ENCODE measurements at places on chromosomes 3 and 15.

GRCh38 chr15:38085114-38085513 is 150.7 kb downstream of the TMCO5A start:
- DNase-seq: no peak

GRCh38 chr15:59352189-59352588 is 20.5 kb downstream of the MYO1E start:
- DNase-seq: no peak

GRCh38 chr3:102451543-102451942 is 16.7 kb downstream of the ZPLD1 start:
- DNase-seq: no peak

DNA sequence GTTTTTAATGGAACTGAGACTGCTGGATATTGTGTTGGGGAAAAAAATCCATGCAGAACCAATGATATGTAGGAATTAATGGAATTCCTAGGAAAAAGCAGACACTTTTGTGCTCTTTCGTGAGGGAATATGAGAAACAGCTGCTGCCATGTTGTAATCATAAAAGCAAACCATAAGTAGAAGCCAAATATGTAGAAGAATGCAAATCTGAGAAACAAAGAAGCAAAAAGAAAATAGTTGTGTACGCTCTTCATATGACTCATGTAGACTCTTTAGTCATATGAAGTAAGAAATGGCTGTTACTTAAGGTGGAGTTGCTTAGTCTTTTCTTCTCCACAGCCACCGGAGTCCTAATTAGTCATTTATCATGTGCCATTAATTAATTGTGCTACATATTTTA is 298.6 kb upstream of the ZNF717 start:
- DNase-seq: no peak

DNA sequence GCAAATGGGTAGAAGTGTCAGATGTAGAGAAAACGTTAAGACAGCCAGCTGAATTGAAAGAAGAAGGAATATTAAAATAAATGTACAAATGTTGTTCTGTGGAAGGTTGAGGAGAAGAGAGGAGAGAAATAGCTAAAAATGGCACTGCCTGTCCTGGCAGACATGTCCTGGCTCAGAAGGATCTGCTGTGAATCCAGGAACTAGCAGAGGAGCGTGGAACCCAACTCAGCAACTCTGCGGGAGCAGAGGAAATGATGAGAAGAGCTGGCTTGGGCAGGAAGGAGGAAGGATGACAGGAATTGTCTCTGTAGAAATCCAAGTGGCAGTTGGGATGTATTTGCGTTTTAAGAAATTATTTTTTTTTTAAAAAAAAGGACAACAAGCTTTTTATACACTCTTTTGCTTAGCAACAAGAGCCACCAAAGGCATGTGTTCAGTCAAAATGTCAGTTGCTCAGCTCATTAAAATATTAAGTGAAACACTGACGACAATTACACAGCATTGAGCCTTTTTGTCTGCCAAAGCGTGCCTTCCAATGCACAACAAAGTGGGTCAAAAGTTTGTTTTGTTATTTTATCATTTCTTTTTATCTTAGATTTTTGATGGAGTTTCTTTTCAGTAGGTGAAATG is 16.1 kb downstream of the NANOGP8 start:
- DNase-seq: no peak

GRCh38 chr3:159879598-159879997 is 109.0 kb upstream of the IL12A start:
- no peak for DNase-seq

GRCh38 chr3:60096403-60096802 is 1046.6 kb upstream of the CFAP20DC start:
- DNase-seq: no peak

DNA sequence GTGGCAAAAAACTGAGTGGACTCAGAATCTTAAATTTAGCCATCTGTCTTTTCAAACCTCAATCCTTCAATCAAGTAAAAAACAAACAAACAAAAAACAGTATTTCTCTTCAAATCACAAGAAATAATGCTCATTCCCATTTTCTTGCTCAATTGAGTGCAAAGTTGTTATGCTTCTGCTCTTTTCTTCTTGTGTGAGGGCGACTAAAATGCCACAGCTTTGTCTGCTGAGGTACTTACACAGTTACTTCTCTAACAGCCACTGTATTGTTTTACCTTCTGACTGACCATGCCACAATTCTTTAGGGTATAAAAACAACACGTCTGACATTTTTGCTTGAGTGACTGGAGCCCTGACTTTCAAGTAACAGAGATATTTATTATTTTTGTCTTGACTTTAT is 617.4 kb downstream of the NAALADL2 start:
- DNase-seq: no peak

DNA sequence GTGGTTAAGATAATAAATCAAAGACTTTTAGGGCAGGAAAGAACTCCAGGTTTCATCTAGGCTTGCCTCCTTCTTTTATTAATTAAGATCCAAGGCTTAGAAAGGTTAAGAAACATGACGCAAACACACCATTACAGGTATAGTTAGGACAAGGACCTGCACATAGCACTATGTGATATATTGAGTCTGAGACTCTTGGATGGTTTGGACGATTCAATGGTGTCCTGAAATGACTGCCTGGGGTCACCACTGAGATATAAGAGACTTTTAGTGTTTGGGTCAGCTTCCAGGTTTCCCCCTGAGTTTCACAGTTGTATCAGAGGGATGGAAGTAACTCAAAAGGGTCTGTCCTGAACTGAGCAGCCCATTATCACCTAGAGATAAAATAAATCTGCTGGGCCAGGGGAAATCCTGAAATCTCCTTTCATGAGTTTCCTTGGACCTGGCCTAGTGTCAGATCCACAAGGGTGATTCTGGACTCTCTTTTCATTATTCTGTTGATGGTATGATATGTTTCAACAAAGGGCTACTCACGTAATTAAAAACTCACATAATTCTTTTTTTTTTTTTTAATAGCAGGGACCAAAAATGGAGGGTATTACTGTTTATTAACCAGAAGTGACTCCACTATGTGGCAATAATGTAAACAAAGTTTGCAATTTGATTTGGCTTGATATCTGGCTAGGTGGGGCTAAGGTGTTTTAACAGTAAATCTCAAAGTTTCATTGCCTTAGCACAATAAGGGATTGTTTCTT is 55.6 kb upstream of the ADGRG7 start:
- DNase-seq: no peak

- no peak for DNase-seq
Observed at GRCh38 chr3:35524856-35525255, 114.5 kb upstream of the ARPP21 start.

DNA sequence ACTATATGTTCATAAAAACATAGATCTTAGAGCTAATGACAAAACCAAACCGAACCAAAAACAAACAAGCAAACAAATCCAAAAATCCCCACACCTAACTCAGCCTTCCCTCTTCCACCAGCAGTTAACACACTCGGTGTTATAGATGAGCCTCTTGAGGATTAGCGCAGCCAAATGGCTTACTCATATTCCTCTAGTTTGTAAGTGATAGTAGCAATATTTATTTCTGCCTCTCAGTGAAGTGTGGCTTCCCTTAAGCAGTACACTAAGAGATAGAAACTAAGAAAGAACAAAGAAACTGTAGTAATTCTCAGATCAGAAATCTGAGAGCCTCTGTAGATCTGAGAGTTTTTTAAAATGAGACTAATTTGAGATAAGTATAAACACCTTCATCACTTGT is 2.4 kb upstream of the NCEH1 start:
- DNase-seq: no peak

DNA sequence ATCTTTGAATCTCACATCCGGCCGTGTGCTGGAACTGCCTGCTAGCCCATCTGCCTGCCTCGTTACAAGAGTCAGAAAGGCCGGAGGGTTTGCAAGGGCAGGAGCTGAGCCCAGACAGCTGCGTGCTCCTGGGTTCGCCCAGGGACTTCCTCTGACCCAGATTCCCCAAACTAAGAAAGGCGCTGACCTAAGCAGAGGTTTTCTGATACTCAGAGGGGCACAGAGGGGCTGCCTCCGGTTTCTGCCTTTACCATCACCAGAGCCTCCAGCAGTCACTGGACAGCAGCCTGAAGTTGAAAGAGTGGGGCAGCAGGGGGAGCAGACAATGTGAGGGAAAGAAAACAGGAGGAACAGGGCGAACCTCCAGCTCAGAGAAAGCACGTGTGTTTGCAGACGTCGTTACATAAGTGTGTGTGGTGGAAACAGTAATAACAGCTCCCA is 33.4 kb upstream of the RAD18 start:
- no peak for DNase-seq

DNA sequence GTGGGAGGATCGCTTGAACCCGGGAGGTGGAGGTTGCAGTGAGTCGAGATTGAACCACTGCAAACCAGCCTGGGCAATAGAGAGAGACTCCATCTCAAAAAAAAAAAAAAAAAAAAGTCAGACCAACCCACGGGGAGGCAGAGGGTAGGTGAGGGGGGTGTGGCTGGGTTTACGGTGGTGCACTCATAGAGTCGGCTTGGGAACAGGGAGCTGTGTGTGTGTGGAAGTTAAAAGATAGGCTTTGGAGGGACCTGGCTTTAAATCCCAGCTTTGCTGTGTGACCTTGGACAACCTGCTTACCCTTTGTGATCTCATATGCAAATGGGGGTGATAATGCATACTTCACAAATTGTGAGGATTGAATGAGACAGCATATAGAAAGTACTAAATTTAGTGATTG is 10.0 kb upstream of the ISLR2 start:
- DNase-seq: no peak

GRCh38 chr3:192915304-192915703 is 2.4 kb downstream of the MB21D2 start:
- DNase-seq: no peak

- DNase-seq: no peak
Observed at GRCh38 chr15:100337096-100338044, 4.4 kb downstream of the ADAMTS17 start.

DNA sequence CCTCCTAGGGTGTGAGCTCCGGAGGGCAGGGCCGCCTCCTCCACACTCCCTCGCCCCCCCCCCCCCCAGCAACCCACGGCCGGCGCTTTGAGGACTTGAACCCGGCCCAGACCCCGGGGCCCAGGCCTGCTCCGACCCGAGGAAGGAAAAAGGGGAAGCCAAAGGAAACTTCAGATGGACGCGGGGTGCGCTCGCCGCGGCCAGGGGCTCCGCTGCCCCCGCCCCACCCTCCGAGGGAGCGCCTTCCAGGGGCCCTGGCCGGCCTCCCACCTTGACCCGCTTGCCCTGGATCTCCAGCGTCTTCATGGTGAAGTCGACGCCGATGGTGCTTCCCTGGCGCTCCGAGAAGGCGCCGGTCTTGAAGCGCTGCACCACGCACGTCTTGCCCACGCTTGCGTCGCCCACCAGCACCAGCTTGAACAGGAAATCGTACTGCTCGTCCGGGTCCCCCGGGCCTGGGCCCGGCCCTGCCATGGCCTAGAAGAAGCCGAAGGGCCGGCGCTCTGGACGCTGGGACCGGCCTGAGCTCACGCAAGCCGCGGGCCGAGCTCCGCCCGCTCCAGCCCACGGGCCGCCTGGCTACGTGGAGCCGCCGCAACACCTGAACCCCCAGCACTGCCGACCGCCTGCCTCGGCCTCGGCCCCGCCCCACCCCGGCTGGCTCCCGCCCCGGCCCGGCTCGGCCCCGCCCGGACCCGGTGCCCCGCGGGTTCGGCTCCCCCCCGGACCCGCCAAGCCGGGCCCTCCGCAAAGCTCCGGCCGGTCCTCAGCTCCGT is 400 bp downstream of the RAB43 start:
- DNase-seq: no peak

GRCh38 chr3:196210673-196211556 is at the start of gene ZDHHC19:
ZDHHC19 (minus strand) TSS chr3:196211400; CDS start chr3:196211315, 85 bp downstream.
- no peak for DNase-seq

DNA sequence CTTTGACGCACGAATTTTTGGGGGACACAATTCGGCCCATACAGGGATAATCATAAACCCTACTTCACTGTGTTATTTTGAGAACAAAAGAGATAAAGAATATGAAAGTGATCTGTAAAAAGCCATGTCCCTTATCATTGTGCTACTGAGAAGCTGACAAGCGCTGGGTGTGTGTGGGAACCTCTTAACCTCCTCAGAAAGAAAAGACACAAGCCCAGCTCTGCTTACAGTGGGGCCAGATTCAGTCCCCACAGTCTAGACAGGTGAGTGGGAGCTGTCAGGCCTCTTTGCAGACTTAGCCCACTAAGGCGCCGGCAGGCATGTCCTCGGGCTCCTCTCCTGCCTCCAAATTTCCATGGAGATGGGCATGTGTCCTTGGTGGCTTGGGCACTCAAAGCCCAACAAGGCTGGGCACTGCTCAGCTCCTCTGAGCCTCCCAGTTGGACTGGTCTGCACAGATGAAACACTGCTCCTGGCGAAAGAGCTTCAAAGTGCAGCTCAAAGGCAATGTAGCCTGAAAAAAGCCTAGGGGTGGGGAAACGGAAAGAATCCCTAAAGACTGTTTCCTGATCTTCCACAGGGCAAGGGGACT is 64.4 kb upstream of the ETV5 start:
- no peak for DNase-seq

DNA sequence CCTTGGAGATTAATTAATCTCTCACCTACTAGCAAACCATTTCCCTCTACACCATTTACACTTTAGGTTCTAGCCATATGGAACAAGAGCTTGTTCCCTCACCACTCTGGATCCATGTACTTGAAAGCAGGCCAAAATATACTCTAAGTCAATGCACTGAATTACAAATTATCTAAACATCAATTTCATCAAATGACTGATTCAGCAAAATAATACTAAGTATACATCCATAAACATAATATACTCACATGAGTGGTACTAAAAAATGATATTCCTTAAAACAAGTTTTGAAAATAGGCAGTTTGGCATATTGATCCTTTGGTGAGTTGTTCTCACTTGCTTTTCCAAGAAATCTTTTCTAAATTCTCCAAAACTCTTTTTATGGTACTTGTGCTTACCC is 459.7 kb upstream of the ZNF385D start:
- DNase-seq: no peak

DNA sequence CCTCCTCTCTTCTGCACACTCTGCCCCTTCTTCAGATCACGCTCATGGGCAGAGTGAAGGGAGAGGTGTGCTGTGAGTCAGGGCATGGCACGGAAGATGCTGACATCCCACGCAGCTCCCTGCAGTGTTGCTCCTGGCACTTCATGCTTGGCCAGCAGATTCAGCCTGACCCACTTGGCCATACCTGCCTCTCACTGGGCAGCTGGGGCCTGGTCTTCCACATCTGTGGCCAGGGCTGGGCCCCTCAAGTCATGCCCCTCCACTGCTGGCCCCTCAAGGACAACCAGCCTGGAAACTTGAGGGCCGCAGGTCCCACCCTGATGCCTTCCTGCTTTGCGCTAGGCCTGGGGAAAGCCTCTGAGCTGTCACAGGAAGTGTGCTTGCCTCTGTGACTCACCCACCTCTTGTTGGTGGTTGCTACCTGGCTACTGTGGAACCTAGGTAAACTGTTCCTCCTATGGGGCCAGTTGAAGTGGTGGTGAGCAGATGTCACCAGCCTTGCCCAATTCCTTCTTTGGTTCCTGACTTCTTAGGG is 48.7 kb downstream of the BSN start:
- DNase-seq: peak; percentile 25
